GM23248 (cell line): ENCODE measurements at places on chromosomes 4 and X. TPM values are rescaled to one million over a fixed set of nuclear protein-coding genes. Genes with fewer than 3 reads are reported as not detected.

Gene FATE1
- not detected in 2 replicates for total RNA-seq

Gene SPATA18
- 14.3 and 22.9 TPM in 2 replicates for total RNA-seq

Gene PPARGC1A
- total RNA-seq: not detected in 2 replicates

Gene LRCH2
- total RNA-seq: 2.3 and 2.4 TPM in 2 replicates

Gene PNMA3
- total RNA-seq: not detected in 2 replicates

Gene KDR
- under 0.01 TPM in 1 of 2 replicates, not detected in the other for total RNA-seq

Gene GABRA4
- not detected in 2 replicates for total RNA-seq

DNA sequence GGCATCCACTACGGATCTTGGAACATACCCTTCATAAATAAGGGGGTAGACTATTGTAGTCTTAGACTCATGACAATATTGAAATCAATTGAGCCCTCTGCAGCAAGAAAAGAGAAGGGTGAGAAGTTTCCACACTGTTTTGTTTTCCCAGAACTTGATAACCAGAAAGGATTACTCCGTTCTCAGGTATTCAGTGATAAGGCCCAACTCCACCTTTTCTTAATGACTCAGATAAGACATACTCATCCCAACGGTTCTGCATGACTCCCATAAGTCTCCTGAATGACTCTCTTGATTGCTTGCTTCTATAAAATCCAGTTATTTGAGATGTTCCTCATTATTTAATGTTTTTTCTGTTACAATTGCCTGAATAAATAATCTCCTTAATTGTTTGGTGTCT, 111.7 kb downstream of the PABPC4L start:
- no peak for DNase-seq

DNA sequence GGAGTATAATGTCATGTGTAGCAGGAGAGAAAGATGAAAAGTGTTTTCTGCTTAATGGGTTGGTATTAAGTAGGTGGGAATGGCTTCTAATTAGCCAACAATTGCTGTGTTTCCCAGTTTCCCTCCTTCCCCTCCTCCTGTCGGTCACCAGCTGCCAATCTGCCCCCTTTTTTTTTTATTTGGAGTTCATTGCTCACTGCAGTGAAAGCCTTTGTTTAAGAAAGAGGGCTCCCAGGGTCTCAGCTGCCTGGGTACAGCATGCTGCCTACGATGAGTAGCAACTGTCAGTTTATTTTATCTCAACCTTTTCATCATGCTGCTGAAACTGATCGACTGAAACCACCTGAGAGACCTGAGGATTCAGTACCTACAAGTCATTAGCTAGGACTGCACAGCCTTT, 149.0 kb downstream of the POU4F2 start:
- no peak for DNase-seq

GRCh38 chr4:185080545-185080944, 62.3 kb downstream of the HELT start:
- no peak for DNase-seq

- peak; percentile 59 for DNase-seq
Measured at GRCh38 chr4:39706741-39707511, 9.0 kb downstream of the UBE2K start.

- no peak for DNase-seq
Measured at GRCh38 chr4:88030565-88031310, 23.3 kb downstream of the PKD2 start.

DNA sequence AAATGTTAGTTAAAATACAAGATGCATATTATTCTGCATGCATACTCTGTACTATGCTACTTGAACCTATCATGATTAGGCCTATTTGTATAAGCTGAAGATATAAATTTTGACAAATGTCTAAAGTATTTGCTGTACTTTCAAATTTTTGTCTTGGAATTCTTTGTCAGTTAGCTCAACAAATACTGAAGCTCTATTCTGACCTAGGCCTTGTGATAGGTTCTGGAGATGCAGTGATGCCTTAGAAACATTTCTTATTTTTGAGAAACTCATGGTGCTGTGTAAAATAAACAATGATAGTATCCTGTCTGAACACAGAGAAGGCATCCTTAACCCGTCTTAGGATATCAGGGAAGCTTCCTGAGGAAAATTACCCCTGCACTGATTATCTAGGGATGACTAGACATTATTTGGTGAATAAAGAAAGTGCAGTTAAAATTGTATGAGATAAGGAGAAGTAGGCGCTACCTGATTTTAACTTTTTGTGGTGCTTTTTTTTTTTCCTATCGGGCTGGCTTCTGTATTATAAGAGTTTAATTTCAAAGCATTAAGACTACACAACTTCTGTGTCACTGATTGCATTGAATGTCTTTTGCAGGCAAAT, 43.4 kb downstream of the MOB1B start:
- DNase-seq: peak; percentile 36

DNA sequence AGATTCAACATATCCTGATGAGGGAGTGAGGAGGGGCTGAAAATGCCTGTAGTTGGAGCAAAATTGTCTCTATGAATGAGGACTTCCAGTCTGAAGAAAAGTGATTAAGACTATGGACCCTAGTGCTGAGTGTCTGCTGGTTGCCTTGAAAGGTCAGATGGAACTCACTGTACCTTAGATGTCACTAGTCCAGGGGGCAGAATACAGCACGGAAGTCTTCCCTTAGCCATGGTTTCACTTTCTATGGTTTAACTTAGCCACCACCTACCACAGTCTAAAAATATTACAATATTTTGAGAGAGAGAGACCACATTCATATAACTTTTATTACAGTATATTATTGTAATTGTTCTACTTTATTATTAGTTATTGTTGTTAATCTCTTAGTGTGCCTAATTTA, 223.1 kb downstream of the FMR1NB start:
- DNase-seq: no peak

- DNase-seq: no peak
Measured at GRCh38 chr4:32030406-32030805, 1310.2 kb downstream of the PCDH7 start.

DNA sequence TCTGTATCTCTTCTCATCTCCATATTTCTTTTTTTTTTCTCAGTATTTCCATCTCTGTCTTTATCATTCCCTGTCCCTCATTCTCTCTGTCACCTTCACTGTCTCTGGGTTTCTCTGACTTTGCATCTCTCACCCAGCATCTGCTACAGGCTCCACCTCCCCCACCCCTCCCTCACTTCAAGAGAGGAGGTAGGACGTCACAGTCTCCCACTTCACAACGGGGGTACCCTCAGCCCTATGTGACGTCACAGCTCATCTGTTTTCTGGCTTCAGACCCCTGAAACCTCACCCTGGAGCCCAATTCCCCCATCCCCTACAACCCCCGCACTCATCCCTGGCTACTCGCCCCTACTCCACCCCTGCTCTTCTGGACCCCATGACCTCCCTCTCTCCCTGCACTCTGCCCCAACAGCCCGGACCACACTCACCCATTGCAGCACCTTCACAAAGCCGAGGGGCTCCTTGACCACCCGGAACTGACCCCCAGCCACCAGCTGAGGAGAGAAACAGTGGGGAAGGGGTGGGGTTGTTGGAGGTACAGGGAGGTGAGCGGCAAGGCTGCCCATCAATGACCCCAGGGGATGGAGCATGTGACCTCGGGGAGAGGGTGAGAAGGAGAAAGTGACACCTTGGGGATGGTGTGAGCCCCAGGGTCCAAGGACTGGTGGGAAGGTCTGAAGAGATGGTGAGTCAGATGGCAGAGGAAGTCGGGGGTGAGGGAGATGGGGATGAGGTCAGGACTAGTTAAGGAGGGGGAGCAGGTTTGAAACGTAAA, 1.3 kb downstream of the SYP start:
- no peak for DNase-seq

- peak; percentile 28 for DNase-seq
Measured at GRCh38 chrX:116204932-116205331, 34.4 kb downstream of the AGTR2 start.

DNA sequence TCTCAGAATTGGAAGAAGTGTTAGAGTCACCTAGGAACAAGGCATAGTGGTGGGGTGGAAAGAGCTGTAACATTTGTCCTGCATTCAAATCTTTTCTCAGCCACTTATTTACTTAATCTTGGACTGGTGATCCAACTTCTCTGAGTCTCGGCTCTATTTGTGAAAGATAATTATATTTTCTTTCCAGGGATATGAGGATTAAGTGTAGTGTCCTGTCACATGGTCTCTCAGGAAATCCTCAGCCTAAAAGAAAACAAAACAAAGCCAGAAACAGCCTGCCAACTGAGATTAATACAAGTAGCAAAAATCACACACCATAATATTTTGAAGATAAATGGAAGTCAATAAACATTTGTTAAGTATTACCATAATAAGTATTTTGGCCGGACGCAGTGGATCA, 33.3 kb upstream of the ETNPPL start:
- no peak for DNase-seq

DNA sequence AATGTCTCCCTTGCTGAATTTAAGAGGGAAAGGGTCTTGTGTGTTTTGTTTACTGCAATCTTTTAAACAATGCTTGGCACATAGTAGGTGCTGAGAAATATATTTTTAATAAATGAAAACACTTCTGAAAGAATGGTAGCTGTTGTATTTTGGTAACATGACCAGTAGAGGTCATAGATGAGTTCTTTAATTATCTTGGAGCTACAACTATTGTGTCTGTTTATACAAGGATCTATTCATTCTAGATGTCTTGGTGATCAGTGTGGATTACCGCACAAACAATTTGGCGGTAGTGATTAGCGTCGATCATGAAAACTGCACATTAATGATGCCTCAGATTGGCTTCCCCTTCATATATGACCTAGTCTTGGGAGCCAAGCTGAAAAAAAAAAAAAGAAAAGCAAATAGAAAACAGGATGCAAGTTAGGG, 21.4 kb upstream of the SCRG1 start:
- DNase-seq: peak; percentile 52

GRCh38 chr4:113433536-113434246, 327.8 kb downstream of the CAMK2D start:
- peak; percentile 74 for DNase-seq

- DNase-seq: peak; percentile 7
Measured at GRCh38 chrX:97743014-97743413, 859.3 kb downstream of the RPA4 start.

DNA sequence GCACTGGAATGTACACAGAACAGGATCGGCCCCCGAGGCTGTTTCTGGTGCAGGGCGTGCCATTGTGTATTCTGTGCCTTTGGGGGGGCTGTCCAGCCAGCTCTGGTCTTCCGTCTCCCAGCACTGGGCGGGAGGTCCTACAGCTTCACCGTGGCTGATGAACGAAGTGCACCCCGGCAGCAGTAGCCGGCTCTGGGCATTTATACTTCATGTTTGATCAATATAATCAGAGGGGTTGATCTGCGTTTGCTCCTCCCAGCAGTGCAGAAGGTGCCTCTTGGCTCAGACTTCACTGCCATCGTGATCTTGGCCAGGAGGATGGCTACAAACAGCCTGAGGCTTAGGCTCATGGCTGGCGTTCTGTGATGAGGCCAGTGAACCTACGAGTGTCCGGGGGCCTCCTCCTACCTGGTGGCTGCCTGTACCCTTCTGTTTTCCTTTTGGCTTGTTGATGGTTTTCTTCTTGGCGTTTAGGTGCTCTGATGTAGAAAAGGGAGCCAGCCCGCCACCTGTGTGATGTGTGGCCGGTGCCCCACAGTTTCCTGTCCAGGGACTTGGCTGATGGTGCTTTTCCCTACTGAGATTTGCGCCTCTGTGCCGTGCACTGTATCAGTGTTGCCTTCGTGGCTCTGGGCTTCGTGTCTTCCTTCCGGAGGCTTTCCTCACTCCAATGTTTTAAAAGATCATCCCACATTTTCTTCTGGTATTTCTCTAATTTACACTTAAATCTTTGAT, 31.2 kb upstream of the HGFAC start:
- DNase-seq: no peak

DNA sequence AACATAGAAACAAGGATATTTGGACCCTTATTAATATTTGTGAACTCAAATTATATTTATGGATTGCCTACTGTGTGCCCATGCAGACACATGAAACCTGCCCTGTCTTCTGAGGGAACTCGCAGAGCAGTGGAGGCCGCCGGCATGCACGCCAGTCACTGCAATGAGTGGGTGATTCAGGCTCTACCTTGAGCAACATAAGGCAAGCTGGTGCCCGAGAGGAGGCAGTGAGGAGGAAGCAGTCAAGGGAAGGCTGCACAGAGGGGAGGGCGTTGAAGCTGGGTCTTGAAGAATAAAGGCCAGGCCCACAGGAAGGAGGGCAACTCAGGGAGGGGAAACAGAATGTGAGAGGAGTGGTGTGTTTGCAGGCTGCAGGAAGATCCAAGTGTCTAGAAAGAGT, 52.8 kb downstream of the PPEF2 start:
- DNase-seq: peak; percentile 31

GRCh38 chr4:152460488-152460887, 75.4 kb downstream of the FBXW7 start:
- DNase-seq: peak; percentile 82

DNA sequence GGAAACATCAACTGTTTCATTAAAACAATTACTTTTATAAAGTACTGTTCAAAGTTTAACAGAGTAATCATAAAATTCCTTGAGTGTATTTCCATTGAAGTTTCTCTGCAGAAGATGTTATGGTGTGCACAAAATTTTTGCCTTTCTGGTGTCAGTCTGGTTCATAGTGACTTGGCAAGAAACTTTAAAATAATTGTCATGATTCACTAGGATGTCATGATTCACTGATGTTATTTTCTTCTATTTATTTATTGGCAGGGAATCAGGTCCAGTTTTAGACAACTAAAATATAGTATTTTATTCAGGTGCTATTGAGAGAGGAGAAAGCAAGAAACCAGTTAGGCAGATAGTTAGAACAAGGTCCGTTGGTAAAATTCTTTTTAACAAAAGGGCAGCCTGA, 3.8 kb downstream of the UGT2A1 start:
- peak; percentile 1 for DNase-seq

- no peak for DNase-seq
Measured at GRCh38 chr4:116320859-116321258, 764.5 kb downstream of the TRAM1L1 start.

GRCh38 chr4:164224871-164225270, 529.1 kb upstream of the SMIM31 start:
- no peak for DNase-seq

DNA sequence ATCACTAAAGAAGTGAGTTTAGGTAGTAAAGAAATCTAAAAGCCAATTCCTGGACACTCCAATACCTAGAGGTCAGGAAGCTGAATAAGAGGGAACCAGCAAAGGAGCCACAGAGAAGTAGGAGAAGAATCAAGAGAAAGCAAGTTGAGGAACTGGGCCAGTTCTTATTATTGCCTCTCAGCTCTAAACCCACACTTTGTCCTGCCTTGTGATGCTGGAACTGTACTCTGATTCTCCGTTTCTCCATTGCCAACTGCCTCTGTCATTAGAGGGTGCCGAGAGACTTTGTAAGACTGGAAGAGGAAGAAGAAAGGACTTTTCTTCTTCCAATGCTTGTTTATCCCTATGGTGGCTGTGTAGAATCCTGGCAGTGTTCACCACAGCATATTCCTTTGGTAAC, 38.6 kb downstream of the NSUN7 start:
- DNase-seq: no peak

- no peak for DNase-seq
Measured at GRCh38 chr4:83230928-83231327, 53.7 kb downstream of the COQ2 start.

DNA sequence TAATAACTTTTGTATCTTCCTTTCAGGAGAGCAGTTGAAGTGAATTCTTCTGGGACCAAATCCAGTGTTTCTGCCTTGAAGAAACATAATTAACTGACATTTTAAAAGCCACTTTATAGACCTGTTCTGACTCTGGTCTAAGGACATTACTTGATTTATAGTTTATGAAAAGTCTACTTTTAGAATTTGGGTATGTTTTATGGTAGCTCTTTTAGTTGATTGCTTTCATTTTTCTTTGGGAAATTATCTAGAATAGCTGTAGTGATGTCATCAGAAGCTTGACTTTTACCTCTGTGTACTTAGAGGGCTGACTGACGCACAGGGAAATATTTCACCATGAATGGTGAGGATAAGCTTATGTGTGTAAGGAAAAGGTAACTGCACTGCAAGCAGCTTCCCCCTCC, 131.8 kb upstream of the LIMCH1 start:
- DNase-seq: no peak
